LNCaP clone FGC (cell line): ENCODE measurements at places on chromosomes 7 and 10.

- no peak for DNase-seq
Measured at GRCh38 chr10:6274040-6274439, 71.3 kb downstream of the PFKFB3 start.

DNA sequence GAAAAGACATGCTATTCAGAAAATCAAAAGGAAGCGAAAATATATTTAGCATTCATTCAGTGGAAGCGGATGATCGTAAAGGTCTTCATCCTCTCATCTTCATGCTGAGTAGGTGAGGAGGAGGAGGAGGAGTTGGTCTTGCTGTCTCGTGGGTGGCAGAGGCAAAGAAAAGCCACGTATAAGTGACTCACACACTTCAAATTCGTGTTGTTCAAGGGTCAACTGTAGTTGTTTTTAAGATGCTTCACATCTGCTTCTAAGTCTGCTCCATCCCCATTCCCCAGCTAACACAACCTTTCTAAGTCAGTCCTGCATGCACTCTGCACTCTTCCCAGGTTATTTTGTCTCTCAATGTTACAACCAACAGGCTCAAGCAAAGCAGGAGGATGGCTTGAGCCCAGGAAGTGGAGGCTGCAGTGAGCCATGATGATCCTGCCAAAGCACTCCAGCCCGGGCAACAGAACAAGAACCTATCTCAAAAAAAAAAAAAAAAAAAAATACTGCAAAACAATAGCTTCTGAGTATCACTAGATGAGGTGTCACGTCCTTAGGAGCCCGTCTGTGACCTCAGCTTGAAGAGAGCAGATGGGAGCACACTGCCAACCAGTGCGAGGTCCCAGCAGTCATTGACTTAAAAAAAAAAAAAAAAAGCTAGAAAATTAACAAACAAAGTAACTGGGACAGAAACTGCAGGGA, 70.5 kb downstream of the SFMBT2 start:
- DNase-seq = no peak

DNA sequence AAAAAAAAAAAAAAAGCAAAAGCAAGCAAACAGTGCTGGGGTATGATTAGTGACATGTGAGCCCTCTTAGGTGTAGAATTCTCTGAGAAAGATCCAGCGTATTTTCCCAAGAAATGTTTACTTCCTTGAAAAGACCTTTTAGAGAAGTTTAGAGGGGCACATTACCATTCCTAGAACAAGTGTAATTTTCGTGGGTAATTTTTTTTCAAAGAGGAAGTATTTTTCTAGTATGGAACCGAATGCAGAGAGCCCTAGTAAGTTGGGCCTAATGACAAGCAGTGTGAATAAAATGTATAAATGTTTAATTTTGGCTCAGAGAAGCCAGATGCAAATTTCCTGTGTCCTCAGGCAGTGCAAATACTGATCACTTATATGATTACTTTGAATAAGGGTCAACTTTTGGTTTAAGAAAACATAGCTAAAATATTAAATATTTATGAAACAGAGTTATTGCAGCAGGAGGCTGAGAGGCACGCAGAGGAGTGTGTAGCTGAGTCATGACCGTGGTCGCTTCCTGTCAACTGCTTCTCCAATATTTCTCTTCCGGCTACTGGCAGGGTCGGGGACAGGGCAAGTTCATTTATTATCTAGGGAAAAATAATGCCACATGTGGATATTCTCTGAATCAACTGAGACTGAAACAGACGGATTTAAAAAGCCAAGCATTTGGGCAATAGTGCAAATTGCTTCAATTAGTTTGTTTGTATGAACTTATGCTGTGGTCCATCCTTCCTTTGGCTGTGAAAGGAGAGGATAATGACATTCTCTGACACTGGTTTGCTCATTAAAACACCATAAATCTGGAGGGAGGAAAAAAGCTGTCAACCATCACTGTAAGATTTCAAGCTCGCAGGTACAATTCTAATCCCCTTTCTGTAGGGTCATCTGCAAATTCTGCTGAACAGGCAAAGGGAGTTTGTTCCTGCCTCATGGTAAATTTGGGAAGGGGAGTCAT, 495.2 kb downstream of the GLRX3 start:
- DNase-seq = no peak

- no peak for DNase-seq
Measured at GRCh38 chr7:30869794-30870611, 41.6 kb upstream of the AQP1 start.
